ENCODE measurements at places on chromosomes 13 and 19.

DNA sequence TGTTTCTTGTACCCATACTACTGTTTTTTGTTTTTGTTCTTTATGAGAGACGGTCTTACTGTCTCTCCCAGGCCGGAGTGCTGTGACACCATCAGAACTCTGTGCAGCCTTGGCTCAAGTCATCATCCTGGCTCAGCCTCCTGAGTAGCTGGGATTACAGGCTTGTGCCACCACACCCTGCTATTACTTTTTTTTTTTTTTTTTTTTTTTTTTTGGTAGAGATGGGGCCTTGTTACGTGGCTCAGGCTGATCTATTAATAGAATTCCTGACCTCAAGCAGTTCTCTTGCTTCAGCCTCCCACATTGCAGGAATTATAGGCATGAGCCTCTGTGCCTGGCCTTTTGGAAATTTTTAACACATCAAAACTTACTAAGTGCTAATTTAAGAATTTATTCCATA, 2.9 kb upstream of the ZNF304 start:
- DNase-seq, result no peak

DNA sequence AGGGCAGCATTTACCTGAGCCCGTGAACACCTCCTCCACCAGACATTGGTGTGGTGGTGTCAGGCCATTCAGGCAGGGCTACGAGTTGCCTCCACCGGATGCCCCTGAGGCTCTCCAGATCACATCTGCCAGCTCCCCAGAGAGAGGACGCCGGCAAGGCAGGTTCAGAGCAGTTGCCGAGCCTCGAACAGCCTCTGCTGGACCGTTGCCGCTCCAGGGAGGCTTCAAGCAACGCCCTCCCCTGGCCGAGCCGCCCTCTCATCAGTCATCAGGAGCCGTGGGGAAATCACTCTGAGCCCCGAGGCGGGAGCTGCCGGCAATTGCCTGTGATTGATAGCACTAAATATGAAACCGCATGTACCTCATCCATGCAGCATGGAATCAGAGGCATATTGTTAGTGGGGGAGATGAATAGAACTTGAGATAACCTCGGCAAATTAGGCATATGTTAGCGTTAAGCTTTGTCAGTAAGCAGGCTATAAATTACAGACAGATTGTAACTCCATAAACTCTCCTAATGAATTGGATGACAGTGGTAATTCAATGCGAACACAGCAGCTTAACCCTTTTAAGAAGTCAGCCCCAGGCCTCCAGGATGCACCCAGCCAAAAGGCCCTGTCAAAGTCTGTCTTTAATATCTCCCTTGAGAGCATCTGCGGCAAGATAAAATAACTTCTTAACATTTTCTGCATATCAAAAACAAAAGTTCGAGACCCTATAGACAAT, 29.8 kb upstream of the SPACA7 start:
- no peak for DNase-seq

GRCh38 chr19:22945560-22945959, 57.4 kb downstream of the ZNF728 start:
- DNase-seq, result no peak

- no peak for DNase-seq
Observed at GRCh38 chr13:40231311-40231710, 435.1 kb downstream of the FOXO1 start.

DNA sequence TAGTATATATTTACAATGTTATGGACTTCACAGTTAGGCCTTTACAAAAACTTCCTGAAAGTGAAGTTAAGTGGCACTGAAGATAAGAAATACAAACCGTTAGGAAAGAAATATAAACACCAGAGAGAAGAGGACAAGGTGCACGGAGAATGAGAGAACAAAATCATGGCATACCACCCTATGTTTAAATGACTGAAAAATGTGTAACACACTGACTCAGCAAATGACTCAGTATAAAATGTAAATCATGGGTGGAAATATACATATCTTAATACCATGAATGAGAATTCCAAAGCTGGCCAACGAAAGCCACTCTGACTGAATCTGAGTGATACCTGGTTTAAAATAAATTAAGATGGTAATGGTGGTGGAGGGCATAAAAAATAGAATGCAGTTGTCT, 260.8 kb downstream of the DNAJC15 start:
- DNase-seq, result no peak

DNA sequence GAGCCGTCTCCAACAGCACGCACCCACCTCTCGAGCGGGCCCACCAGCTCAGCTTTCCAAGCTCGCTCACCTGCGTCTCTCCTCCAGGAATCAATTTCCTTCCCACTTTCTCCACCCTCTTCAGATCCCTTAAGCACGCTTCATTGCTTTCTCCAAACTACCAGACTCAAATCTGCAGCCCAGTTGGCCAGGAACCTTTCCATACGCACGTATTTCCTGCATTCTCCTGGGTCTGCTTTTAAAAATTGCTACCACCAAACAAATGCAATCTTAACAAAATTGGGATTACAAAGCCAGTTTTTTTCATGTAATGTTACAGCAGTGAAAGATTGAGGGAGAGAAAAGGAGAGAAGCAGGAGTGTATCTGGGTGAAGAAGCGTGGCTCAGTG, 1.5 kb downstream of the ENOX1 start:
- no peak for DNase-seq

Data from T-helper 9 cell (primary cell).